Stimulated activated CD8-positive, alpha-beta memory T cell treated with anti-CD3 and anti-CD28 coated beads, Interleukin-7, amount 100 ng/mL, for 1 hour (primary cell): ENCODE measurements at places on chromosomes 2 and 18.

GRCh38 chr18:76673281-76674185, 148.8 kb upstream of the ZNF236 start:
- no peak for DNase-seq

DNA sequence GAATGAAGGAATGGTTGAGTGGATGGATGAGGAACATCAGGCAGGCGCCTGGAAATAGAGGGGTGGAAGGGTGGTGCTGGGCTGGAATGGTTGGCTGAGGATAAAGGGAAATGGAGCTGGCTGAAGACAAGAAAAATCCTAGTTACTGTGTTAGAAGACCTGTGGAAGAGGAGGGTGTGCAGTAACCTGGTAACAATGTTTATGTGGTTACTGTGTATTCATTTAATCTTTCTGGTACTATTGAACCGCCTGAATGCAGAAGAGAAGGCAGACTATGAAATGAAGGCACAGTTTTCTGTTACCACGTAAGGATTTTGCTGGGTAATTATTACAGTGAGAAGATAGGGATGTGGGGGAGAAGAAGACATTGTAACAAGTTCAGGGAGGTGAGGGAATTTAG, 110.3 kb upstream of the MGAT5 start:
- no peak for DNase-seq

DNA sequence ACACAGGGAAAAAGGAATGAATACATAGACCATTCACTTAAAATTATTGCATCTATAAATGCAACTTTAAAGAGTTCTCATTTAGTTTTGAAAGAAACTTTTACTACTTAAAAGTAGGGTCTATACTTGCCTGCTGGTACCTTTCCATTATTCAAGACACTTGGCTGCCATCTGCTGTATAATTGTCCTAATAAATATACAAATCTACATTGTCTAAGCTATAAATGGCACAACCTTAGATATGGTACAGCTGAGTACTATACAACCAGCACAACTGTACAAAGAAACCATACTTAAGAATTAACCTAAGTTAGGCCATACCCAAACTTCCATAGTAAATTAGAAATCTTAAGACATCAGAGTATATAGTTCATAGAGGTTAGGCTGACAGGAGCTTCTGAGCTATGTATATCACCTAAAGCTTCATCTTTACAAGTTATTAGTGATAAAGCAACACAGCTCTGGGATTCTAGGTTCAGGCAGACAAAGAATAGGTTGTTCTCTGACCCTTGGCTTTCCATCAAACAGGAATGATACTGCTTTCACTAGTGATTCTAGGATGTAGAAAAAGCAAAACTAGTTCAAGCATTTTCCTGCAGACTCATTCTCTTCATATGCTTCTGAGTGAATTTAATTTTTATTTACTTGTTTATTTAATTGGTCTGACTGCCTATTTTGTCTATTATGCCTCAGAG, 22.1 kb downstream of the EXOC6B start:
- DNase-seq: no peak

- no peak for DNase-seq
Observed at GRCh38 chr18:63994783-63995399, 25.0 kb downstream of the SERPINB8 start.

GRCh38 chr2:152466980-152467676, 132.2 kb downstream of the FMNL2 start:
- no peak for DNase-seq

GRCh38 chr2:201246280-201246679, 14.1 kb upstream of the CASP8 start:
- DNase-seq: no peak

- DNase-seq: no peak
Observed at GRCh38 chr2:116490511-116491145, 1323.9 kb upstream of the DDX18 start.

- DNase-seq: no peak
Observed at GRCh38 chr2:240919786-240920782, 13.9 kb downstream of the CROCC2 start.

DNA sequence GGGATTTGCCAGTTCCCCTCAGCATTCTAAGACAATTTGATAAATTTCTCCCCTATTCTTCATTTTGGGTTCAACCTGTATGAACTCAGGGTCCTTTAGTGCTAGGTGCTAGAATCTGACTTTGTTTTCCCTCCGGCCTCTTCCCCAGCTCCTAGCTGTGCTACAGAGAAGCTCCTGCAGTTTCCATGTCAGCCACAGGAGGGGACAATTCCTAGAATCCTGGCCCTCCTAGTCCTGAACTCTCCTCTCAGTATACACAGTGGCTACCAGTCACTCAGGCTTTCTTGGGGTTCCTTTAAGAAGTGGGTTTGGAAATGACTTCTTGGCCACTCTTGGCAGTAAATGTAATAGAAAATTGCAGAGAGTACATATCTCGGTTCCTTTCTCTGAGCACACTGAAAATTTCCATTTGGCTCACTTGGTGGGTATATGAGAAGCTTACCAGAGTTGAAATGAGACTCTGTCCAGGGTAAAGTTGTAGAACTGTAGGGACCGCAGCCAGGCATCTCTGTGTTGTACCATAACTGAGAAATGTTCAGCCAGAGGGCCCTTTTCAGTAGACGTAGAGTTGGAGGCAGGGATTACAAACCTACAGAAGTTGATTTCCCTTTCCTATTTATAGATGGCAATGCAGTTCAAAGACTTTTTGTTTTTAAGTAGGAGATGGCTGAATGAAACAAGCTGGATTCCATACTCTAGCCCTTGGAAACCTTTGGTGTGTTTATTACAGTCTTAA, 5.0 kb upstream of the CHST10 start:
- DNase-seq: no peak

DNA sequence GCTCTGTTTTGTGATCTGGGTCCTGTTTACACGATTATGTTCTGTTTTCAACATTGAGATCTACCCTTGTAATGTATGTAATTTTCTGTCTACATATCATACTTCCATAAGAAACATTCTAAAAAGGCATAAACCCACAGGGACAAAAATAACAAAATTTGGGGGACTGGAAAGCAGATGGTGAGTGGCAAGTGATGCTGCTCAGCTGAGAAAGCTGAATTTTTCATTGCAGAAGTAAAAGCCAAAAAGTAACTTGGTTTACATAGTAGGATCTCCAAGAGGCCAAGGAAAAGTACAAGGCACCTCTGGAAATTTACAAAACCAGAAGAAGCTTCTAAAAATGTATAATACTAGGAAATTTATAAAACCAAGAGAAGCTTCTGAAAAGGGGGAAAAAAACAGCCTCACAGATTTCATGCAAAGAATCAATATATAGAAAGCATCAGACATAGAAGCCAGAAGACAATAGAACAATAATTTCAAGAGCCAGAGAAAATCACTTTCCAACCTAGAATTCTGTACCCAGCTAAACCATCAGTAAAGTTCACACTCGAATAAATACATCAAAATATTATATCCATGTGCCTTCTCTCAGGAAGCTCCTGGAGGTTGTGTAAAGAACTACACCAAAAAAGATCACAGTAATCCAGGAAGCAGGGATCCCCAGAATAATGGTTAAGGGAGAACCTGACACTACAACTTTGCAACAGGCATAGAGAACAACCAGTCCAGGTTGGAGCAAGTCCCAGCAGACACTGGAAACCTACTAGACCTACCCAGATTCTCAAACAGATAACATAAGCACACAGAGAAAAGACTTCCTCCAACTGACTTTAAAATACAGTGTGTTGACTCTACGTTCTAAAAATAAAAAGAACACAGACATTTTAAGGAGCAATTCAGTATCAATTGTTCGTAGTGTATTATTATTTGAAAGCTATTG, 401.7 kb upstream of the HS6ST1 start:
- no peak for DNase-seq
